Erythroblast (primary cell): ENCODE measurements at places on chromosomes 3 and 15.

GRCh38 chr15:80607287-80607980 lies 87.7 kb upstream of the ABHD17C start:
- DNase-seq = no peak

GRCh38 chr3:105502333-105502732 lies 135.6 kb downstream of the ALCAM start:
- DNase-seq = no peak

- no peak for DNase-seq
Observed at GRCh38 chr3:43155464-43156121, 49.7 kb upstream of the POMGNT2 start.

GRCh38 chr3:119598410-119599098 lies 869 bp downstream of the PLA1A start:
- DNase-seq = no peak

GRCh38 chr3:157160658-157161424 lies 894 bp upstream of the CCNL1 start:
- DNase-seq = peak; percentile 90

DNA sequence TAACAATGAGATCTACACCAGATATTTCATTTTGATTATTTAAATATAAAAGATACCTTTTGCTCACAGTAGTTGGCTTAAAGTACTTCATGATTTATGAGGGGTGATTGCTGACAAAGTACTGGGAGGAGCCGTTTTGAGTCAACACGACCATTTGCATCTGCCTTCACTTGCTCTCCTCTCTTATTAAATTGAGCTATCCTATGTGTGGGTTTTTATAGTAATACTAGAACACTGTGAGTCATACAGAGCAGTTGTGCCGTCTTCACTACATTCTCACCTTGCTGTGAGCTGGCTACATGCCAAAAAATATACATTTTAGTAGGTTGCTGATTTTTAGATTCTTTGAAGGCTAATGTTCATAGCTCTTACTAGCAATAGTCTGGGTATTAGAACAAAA lies 161.2 kb downstream of the ALCAM start:
- no peak for DNase-seq

GRCh38 chr15:73146419-73146818 lies 94.2 kb downstream of the NEO1 start:
- no peak for DNase-seq

GRCh38 chr15:86555939-86556338 lies 476.3 kb downstream of the AGBL1 start:
- DNase-seq = no peak

DNA sequence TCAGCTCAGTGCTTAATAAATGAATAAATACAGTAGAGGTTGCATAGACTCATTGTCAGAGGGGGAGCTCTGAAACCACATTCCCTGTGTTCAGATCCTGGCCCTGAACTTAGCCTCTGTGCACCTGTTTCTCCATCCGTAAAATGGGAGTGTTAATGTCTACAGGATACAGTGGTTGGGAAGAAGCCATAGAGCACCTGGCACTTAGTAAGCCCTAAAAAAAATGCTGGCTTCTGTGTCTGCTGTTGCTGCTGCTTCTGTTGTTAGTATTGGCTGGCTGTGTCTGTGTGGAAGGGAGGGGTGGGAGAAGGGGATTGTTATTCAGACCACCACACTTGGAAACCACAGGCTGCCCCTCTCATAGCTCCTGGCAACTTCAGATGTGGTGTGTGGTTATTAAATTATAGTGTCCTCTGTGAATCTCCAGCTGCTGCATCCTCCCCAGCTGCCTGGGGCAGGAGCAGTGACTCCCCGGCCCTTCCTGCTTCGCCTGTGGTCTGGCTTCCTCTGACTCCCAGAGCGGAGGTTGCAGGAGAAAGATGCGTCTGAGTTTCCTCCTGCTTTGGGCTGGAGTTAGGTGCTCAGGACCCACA lies 31.0 kb downstream of the FGD5 start:
- DNase-seq = no peak

DNA sequence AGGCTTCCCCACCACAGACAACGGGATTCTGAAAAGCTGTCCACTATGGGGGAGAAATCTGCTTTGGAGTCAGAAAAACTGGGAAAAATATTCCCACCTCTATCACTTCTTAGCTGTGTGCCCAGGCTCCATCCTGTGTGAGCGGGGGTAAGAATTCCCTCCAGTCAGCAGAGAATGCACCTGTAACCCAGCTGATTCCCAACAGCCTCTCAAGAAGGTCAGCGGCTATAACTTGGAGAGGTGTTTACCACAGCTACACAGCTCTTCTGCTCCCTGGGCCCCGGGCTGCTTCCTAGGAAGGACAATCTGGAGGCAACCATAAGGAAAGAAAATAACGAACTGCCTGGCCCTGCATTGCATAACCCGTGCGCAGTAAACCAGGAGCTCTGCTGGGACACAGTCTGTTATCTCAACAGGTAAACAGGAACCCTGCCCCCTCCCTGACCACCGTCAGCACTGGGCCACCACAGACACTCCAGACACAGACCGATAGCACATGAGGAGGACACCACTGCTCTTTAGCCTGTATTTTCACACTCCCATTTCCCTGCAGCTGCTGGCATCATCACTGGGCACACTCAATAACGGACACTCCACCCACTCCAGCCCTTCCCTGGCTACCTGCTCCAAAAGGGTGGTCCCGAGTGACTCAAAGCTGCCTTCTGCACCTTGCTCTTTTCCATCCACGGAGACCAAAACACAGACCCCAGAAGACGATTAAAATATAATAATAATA lies 2.1 kb downstream of the RAB43 start:
- no peak for DNase-seq

- no peak for DNase-seq
Observed at GRCh38 chr15:100107606-100108225, 234.1 kb downstream of the ADAMTS17 start.

GRCh38 chr15:36347272-36347858 lies 232.1 kb upstream of the CDIN1 start:
- no peak for DNase-seq

DNA sequence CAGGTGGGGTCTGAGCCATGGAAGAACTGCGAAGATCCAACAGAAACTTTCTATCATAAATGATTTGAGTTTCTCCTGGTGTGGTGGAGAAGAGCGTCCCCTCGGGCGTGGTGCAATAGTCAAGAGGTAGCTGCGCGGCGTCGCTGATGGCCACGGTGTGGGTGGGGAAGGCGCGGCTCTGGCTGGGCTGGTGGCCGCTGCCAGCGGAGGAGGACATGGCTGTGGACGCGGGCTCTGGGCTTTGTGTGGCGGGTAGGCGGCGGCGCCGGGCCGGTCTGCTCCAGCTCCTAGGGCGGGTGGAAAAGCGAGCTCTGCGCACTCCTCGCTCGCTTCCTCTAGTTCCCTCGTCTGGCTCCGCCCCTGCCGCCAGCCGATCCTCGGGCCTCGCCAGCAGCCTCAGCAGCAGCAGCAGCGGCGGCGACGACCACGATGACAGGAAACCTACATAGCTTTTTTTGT lies 5.9 kb downstream of the STARD9 start:
- DNase-seq = peak; percentile 72

- DNase-seq = no peak
Observed at GRCh38 chr3:136979204-136979603, 21.4 kb downstream of the IL20RB start.

DNA sequence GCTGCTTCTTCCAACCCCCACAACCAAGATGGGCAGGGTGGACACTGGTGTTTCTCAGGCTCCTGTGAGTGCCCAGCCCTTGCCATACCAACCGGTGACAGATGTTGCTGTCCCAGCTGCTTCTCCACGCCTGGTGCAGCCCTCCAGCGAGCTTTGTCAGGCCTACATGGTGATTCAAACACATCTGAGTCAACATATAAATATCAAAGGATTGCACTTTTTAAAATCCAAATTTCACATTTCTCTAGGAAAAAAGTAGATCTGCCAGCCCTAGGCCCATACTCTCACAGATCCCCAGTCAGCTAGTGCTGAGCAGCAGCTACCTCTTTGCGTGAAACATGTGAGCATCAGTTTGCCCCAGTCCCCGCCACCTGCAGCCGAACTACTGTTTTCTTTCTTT lies 52.7 kb downstream of the RPN1 start:
- no peak for DNase-seq

DNA sequence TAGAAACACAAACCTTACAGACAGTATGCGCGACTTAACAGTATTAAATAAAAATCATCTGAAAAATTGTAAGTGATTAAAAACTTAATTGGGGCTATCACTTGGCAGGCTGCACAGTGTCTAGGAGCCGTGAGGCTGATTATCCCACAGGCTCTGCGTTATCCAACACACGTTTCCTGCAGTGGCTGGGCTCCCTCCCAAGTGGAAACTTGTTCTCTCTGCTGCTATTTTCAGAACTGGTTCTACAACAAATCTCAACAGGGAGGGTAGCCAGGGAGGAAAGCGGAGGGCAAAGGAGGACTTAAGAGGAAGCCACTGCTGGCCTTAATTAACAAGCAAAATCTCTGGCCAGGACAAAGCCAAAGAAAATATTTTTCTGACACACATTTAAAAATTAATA lies 555.2 kb downstream of the MAGI1 start:
- DNase-seq = no peak

GRCh38 chr3:113261626-113262303 lies 50.4 kb downstream of the BOC start:
- no peak for DNase-seq

DNA sequence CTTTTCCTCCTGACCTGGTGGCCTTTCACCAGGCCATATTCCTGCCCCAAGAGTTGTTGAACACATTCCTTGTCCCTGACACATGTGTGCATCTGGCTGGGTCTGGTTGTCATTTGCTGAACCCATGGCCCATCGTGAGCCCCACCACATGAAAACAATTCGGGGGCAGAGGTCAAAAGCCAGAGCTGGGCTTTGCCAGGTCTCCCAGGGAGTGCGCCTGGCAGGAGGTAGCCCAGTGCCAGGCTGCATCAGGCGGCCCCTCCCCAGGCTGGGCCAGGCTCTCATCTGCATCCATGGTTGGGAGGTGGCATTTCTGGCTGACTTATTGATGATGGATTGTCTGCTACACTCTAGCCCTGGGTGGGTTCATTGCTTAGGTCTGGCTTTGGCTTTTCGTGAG lies 30.9 kb downstream of the SPSB4 start:
- DNase-seq = no peak

GRCh38 chr3:189584645-189585044 lies 46.5 kb upstream of the TP63 start:
- DNase-seq = no peak

GRCh38 chr3:76943058-76943457 lies 96.8 kb upstream of the ROBO2 start:
- DNase-seq = no peak

DNA sequence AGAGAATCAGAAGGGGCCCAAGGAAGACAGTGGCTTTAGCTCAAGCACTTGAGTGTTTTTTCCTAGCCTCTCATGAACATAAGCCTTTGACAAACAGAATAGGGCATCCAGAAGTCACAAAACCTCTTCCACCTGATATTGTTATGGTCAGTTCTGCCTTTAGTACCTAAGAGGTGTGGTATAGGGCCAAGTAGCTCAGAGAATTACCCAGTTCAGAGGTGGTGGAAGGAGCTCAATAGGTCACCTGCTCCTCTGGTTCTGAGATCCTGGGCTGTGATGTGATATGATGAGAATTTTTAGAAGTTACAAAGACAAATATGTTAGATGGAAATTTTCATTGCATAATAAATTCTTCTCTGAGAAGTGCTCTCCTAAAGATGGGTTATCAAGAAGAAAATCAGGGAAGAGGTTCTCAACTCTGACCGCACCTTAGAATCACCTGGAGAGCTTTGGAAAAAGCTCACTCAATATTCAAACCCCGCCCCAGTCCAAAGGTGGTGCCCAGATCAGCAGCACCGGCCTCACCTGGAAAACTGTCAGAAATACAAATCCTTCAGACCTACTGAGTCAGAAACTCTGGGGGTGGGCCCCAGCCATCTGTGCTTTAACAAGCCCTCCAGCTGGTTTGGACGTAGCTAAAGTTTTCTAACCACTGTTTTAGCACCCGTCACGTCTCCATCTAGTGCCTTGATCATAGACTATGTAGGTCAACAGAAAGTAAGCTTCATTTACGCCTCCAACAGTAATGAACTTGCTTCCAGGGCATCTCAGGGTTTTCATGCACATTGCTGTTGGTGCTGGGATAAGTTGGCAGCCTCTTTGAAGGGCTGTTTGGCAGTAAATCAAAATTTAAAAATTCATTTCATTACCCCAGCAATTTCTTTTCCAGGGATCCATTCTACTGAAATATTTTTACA lies 101.3 kb downstream of the MYH15 start:
- no peak for DNase-seq

DNA sequence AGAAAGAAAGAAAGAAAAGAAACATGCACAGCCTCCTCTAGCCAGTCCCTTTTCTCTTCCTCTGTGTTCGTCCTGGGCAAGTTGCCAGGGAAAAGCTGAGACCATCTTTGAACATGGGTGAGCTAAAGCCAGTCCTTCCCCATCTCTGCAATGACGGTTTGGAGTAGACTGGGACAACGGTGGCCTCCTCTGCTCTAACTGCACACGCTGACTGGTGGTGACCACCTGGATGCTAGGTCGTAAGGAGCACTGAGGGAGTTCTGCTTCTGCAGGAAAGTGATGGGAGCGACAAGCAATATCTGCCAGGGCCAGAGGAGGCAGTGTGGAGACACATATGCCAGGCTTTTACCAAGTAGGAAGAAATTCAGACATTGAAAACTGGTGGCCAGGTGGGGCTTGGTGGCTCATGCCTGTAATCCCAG lies 111.7 kb downstream of the NUP210 start:
- peak; percentile 58 for DNase-seq

- no peak for DNase-seq
Observed at GRCh38 chr3:194431554-194431953, 32.5 kb upstream of the GP5 start.

DNA sequence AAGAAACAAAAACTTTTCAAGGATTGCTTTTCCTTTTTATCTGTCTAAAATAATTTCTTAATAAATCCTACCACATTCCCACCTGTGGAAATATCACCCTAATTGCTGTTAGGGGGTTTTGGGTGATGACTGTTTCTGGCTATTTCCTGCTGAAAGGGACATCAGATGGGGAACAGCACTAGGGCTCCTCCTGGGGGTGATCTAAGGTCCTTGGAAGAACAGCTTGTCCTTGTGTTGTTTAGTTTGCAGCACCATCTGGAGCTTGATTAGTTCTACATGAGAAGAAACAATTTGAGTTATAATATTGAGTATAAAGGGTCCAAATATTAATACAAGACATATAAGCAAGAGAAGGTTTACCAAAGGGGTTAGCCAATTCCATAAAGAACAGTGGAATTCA lies 18.7 kb downstream of the OR5H15 start:
- peak; percentile 2 for DNase-seq

DNA sequence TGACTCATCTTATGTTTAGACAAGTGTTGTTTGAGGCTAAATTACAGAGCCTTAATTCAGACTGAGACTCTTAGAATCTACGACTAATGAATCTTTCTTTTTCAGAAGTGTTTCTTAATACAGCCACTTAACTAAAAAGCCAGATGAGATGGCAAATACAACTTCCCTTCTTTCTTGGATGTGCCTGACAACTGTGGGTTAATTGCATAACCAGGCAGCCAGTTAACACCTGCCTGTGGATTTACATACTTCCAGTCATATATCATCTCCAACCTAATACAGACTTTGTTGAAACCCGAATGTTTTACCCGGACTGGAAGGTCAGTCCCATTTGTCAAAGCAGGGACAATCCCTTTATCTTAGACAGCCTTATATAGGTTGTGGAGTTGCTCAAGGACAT lies 297.6 kb downstream of the VPS13C start:
- DNase-seq = no peak

GRCh38 chr3:56629451-56629850 lies 53.6 kb downstream of the TASOR start:
- no peak for DNase-seq

- peak; percentile 82 for DNase-seq
Observed at GRCh38 chr3:39177708-39178332, 14.6 kb downstream of the XIRP1 start.

- no peak for DNase-seq
Observed at GRCh38 chr15:57878573-57878972, 172.1 kb downstream of the POLR2M start.

GRCh38 chr15:90190606-90191343 lies 10.4 kb upstream of the SEMA4B start:
- peak; percentile 84 for DNase-seq
